Activated CD4-positive, alpha-beta memory T cell treated with anti-CD3 and anti-CD28 coated beads, Interleukin-2, amount 10 ng/mL, durations not matched to agents 7 days and 5 days (primary cell): ENCODE measurements at places on chromosomes 13 and 19. TPM values are rescaled to one million over a fixed set of nuclear protein-coding genes. Genes with fewer than 3 reads are reported as not detected.

RASIP1 gene
- total RNA-seq: 0.05 TPM

PRR20B gene
- not detected for total RNA-seq

ZNF44 gene
- total RNA-seq: 14.9 TPM

DDA1 gene
- 61.2 TPM for total RNA-seq

ATP4A gene
- not detected for total RNA-seq

MEIOSIN gene
- total RNA-seq: not detected

DCAF15 gene
- 76.2 TPM for total RNA-seq

LIM2 gene
- total RNA-seq: not detected

CSNK1A1L gene
- not detected for total RNA-seq

PPP5C gene
- total RNA-seq: 84.6 TPM

KCNRG gene
- total RNA-seq: 0.65 TPM

SUCLA2 gene
- 29.1 TPM for total RNA-seq

CGB5 gene
- total RNA-seq: not detected

ARHGAP33 gene
- total RNA-seq: 60.9 TPM

PSG11 gene
- not detected for total RNA-seq

MED4 gene
- total RNA-seq: 61.1 TPM

ZNF491 gene
- total RNA-seq: 0.80 TPM

PSG6 gene
- not detected for total RNA-seq

FLT1 gene
- 2.5 TPM for total RNA-seq

ADAMTSL5 gene
- 3.5 TPM for total RNA-seq

SLC10A2 gene
- not detected for total RNA-seq

CYP2A7 gene
- total RNA-seq: not detected

SLC1A6 gene
- not detected for total RNA-seq

MYPOP gene
- 12.5 TPM for total RNA-seq

FARP1 gene
- total RNA-seq: 0.75 TPM

N4BP2L1 gene
- total RNA-seq: 29.9 TPM

MISP gene
- total RNA-seq: not detected

SOHLH2 gene
- not detected for total RNA-seq

CDC37 gene
- 239 TPM for total RNA-seq

VSTM1 gene
- not detected for total RNA-seq

TYROBP gene
- total RNA-seq: 1.1 TPM

TLE2 gene
- total RNA-seq: 1.3 TPM

RNF17 gene
- not detected for total RNA-seq

TJP3 gene
- total RNA-seq: 1.7 TPM

XRCC1 gene
- 42.5 TPM for total RNA-seq

NLRP5 gene
- not detected for total RNA-seq

TEX29 gene
- total RNA-seq: 0.73 TPM

GGN gene
- total RNA-seq: 0.40 TPM

CCDC70 gene
- not detected for total RNA-seq

CEACAM3 gene
- not detected for total RNA-seq

ZNF420 gene
- total RNA-seq: 13.2 TPM

RGS9BP gene
- total RNA-seq: 0.43 TPM

GJB6 gene
- total RNA-seq: 6.1 TPM

IGFL1 gene
- total RNA-seq: not detected
